MV-4-11 (cell line): ENCODE measurements at places on chromosomes 6 and 20.

- no peak for DNase-seq
These were observed 111.1 kb downstream of the TBC1D32 start for GRCh38 chr6:121223212-121223611.

DNA sequence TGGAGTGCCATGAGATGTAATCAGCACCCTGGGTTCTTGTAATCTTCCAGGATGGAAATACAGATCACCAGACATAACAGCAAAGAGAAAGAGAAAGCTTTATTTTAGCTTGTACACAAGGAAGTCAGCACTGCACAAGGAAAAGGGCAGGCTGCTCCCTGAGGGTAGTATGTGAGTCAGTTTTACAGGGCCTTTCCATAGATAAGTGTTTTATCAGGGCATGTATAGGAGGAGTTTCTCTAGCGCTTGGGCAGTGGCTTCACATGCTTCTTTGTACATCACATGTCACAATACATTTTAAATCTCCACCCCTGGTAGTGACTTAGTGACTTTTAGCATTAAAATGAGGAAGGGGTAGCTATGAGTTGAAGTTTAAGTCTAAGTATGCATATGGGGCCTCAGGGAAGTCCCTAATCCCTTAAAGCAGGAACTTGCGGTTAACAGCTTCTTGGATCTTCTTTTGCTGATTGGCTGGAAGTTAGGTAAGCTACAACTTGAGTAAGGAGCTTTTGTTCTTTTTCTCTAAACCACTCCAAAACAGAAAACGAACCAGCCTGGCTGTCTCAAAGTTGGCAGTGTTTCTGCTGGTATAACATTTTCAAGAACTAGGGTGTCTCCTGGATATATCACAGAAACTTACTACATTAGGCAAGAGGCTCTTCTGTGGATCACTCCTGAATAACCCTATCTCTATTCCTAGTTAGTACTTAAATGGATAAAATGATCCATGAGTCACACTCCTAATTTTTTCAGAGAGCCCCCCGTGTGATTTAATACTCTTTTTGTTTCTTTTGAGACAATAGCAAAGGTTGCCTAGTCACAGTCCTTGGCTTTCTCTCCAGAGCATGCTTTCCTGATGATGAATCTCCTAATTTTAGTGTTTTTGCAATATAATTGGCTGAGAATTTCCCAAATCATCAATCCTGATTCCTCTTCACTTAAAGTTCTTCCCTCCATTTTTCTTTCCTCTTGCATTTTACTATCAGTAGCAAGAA, 60.2 kb downstream of the MRAP2 start:
- DNase-seq: peak; percentile 100

- DNase-seq: no peak
These were observed 506.0 kb upstream of the JARID2 start for GRCh38 chr6:14739827-14740226.

- DNase-seq: no peak
These were observed 187.4 kb upstream of the SNX9 start for GRCh38 chr6:157635388-157636244.

DNA sequence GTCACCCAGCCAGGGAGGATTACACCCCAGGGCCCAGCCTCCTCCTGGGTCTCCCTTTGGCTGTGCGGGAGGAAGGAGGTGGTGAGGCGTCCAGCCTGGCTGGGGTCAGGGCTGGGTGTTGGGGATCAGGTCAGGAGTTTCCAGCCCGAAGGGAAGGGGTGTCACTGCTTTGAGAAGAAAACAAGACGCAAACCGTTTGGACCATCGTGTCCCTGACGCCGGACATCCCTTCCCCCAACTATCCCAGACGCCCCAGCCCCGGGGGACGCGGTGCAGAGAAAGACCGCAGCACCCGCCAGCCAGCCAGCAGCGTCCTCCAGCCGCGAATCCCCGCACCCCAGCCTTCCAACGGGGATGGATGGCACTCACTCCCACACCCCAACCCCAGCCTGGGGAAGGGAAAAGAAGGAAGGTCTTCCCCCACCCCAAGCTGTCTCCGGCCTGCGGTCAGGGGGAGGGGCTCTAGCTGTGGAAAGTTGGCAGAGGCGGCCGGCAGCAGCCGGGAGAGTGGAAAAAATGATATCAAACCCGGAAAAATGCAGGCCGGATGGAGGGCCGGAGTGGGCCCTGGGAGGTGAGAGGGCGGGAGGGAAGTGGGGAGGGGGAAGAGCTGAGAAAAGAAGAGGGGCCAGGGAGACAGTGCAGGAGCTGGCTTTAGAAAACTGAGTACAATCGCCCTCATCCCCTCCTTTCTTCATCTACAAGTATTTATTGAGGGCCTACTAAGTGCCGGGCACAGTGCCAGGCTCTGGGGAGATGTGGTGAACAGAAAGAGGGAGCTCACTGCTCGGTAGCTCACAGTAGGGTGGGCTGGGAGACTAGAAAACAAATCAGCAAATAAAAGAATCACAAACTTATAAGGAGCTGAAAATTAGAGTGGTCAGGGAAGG, 10.6 kb downstream of the REM1 start:
- no peak for DNase-seq

- no peak for DNase-seq
These were observed 13.3 kb downstream of the FHL5 start for GRCh38 chr6:96576221-96576620.

DNA sequence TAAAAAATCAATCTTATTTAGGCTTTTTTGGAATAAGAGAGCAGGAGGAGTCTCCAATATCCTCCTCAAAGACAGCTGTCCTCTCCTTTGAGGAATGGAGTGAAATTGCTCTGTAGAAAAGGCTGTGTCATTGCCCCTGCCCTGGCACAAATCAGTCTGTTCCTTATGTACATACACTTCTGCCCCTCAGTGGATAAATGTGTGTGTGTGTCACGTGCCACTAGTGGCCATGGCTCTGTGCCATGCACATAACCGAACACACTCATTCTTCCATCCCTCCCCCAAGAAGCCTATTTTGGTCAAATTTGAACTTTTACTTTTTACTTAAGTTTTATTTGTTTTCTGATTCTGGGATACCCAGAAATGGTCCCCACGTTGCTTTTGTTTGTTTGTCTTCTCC, 49.2 kb downstream of the ANKS1A start:
- peak; percentile 17 for DNase-seq

- peak; percentile 50 for DNase-seq
These were observed 98.6 kb upstream of the RNF24 start for GRCh38 chr20:4113615-4114603.

DNA sequence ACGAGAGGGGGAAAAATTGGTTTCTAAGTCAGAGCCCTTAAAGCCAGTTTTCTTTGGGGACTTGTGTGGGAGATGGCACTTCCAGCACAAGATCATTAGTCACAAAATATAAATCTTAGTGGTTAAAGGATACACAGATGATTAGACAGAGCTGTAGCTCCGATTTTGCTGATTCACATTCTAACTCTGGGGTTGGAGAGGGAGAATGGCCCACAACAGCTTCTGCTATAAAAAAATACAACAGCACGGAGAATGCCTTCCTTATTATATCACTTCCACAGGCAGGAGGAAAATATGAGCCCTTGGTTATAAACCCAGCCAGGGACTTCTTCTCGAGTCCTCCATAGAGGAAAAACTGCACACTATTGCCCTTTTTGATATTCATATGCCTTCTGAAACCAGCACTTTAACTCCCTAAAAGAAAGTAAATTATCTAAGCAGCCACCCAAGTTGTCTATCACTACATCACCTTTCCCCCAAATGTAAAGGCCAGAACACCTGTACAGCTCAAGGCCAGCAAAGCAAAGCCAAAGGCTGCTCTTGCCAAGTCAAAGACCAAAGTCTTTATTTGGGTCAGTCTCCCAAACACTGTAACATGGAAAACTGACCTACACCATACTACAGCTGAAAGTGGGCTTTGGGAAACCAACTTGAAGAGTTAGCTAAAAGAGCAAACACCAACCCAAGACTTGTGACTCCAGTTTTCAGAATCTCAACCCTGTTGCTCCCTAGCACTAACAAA, 10.4 kb downstream of the MRPL14 start:
- no peak for DNase-seq

DNA sequence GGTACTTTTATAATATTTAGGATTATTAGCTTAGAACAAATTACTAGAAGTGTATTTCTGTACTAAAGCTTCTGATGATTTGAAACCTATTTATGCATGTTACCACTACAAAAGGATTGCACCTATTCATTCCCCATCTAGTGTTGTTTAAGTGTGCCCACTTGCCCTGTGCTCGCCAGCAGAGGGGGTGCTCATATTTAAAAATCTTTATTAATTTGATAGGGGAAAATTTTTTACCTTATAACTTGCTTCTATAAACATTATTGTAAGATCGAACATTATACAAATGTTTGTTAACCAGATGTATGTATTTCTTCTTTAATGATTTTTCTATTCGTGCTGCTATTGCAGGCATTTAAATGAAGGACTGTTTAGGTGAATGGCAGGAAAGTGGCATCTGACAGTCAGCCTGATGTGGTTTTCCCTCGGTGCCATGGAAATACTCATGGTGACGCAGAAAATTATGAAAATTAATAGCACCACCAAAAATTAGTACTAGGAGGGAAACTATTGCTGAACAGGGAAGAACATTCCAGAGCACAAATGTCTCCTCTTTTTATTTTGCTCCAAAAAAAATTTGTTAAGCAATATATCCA, 44.1 kb upstream of the FNDC1 start:
- no peak for DNase-seq

- peak; percentile 75 for DNase-seq
These were observed 46.1 kb upstream of the CCN6 start for GRCh38 chr6:112007805-112008204.

DNA sequence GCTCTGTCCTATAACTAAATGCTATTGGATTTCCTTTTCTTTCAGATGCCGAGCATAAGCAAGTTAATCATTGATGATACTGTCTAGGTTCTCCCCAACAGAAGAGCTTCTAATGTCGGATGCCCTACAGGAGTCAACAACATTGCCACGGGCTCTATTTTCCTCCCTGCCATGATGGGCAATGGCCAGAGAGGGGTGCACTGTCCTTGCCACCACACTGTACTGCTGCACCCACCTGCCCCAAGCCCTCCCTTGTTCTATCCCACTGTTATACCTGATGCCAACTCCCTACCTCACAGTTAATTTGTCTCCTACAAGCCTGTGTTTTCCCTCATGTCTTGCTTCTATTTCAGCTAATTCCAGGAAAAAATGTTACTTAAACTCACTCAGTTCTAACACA, 773.6 kb upstream of the CHD6 start:
- no peak for DNase-seq

GRCh38 chr6:56890683-56891429, 64.1 kb upstream of the BEND6 start:
- peak; percentile 89 for DNase-seq

GRCh38 chr6:26420688-26421171, 18.7 kb downstream of the BTN3A1 start:
- DNase-seq: peak; percentile 48

- no peak for DNase-seq
These were observed 300.6 kb upstream of the ECI2 start for GRCh38 chr6:4435981-4436445.

GRCh38 chr20:14337400-14338171, at the start of gene FLRT3:
TSS of gene FLRT3 (minus strand) at chr20:14337612. CDS start at chr20:14327506, 10,106 bp downstream.
- DNase-seq: peak; percentile 70

DNA sequence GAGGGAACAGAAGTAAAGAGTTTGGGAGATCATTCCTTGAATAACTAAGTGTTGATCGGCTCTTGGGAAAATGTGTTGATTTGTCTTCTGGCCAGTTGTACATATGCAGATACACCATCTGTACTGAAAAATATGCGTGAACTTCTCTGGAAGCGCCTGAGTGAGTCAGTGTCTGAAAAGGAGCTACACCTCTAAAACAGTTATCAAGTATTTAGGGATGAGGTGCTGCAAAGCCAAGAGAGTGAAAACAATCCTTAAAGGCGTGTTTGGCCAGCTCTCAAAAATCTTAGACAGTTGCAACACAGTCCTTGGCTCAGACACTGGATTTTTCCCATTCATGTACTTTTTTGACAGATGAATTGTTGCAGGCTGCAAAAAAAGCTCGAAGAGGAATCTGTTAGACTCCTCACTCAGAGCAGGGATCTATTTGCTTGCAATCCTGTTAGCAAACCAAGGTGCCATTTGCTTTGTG, 61.3 kb downstream of the BMP6 start:
- DNase-seq: no peak

- DNase-seq: no peak
These were observed 45.4 kb downstream of the SIRPA start for GRCh38 chr20:1940581-1940980.

GRCh38 chr20:34363465-34364222, 571 bp downstream of the ITCH start:
- no peak for DNase-seq

DNA sequence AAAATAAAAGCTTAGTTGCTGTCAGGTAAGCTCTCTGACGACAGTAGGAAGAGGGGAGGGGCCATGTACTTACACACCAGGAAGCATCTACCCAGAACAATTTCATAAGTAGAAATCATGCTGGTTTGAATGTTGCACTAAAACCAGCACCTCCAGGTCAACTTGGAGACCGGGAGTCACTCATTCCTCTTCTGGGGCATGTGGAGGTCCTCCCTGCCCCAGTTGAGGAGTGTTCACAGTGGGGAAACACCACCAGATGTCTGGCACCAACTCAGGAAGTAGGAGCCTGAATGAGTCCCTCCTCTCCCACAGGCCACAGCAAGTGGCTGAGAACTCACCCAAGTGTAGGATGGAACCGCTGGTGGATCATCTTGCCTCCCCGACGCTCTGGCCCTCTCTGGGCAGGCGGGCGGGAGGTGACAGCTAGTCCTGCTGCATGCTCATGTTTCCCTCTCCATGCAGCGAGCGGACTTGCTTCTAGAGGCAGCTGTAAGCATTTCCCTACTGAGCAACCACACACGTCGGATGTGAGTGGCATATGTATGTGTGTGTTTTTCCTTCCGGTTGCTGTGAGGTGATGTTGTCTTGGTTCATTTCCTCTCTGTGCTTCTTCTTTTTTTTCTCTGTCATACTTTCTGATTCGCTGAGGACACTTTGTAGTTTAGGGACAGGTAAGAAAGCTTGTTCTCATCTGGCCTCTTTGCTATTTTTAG, 149.5 kb upstream of the NEDD9 start:
- DNase-seq: peak; percentile 91

DNA sequence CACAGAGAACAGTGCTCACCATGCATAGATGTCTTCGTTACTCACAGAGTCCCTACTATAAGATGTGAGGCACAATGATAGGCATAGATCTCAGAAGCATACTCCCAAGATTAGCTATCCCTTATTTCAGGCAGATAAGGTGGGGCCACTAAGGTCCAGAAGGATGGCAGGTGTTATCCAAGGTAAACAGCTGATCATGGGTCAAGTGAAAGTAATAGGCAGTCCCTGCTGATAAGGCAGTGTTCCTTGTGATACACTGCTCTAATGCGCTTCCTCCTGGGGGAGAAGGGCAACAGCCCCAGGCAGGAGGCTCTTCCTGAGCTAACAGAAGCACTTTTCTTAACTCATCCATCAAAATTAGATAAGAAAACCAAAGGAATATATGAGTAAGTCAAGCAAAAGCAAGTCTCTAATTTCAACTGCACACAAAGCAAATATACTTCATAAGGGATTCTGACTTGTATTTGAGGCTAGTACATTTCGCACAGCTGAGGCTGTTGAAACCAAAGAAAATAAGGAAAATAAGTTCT, 42.2 kb downstream of the METTL24 start:
- no peak for DNase-seq

- DNase-seq: no peak
These were observed 98.3 kb downstream of the CDC5L start for GRCh38 chr6:44485601-44486401.
